ENCODE measurements at places on chromosomes 12 and 14.

GRCh38 chr12:9935026-9935425 is 2.9 kb upstream of the CLEC2A start:
- DNase-seq: no peak

GRCh38 chr12:131620520-131620919 is 90.4 kb upstream of the SFSWAP start:
- no peak for DNase-seq

- no peak for DNase-seq
These were observed 17.7 kb upstream of the TDG start for GRCh38 chr12:103947871-103948555.

GRCh38 chr12:65495233-65495632 is 216.8 kb downstream of the MSRB3 start:
- no peak for DNase-seq

- no peak for DNase-seq
These were observed 23.3 kb downstream of the RAB35 start for GRCh38 chr12:120093336-120093591.

- DNase-seq: no peak
These were observed 1.0 kb downstream of the ELK3 start for GRCh38 chr12:96194971-96195844.

GRCh38 chr14:68173227-68173972 is 353.8 kb downstream of the RAD51B start:
- no peak for DNase-seq

GRCh38 chr14:36829547-36829946 is 167.9 kb downstream of the PAX9 start:
- DNase-seq: no peak

DNA sequence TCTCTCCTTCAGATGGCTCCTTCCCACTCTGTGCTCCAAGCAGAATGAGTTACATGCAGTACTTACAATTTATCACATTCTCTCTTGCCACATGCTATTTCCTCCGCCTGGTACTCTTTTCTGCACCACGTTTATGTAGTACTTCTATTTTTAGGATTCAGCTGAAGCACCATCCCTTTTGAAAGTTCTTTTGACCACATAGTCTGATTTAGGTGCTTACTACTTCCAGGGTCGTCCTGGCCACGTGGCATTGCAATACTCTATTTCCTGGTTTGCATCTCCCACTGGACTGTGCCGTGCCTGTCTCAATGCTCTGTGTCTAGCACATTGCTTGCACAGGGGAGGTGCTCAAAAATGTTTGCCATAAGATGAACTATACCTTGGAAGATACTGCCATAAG is 16.3 kb upstream of the TBC1D30 start:
- DNase-seq: no peak

DNA sequence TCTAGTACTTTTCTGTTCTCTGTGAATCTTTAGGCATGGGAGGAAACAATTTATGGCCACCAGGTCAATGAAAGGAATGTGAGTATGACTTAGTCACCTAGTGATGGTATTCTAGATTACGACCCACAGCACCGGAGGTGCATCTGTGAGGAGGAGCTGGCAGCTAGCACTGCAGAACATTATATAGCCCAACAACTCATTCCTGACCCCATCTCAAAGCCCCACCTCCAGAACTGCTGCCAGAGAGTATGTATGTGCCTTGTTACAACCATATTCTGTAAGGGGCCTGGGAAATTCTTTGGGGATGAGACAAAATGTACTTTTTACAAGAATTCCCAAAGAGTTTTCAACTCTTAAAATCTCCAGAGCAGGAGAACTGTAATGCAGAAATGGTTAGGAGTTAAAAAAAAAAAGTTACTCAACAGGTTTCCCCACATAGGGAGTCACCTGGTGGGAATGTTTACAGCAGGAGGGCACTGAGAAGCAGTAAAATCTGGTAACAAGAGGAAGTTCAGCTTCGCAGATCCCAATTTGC is 34.9 kb upstream of the CERS5 start:
- no peak for DNase-seq

- no peak for DNase-seq
These were observed 215.1 kb downstream of the LRRK2 start for GRCh38 chr12:40439771-40440492.

GRCh38 chr14:64763801-64764621 is 59.8 kb downstream of the PLEKHG3 start:
- no peak for DNase-seq

DNA sequence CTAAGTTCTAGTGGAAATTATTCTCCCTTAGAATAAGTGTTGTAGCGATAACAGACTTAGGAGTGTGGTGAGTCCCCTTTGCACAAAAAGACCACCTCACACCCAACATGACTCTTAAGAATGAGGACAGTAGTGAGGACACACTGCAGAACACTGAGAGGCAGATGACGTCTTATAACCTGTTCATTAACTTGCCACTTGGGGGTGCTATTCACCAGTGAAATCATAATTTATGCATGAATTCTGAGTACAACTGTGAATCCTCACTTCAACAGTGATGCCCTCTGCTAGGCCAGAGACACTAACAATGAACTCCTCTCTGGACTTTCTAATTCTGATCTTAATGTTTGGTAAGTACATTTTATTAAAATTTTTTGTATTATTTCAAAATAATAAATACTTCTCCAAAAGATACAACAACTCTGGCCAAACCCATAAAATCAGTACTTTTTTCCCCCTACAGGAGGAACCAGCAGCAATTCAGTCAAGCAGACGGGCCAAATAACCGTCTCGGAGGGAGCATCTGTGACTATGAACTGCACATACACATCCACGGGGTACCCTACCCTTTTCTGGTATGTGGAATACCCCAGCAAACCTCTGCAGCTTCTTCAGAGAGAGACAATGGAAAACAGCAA is 274.7 kb downstream of the DAD1 start:
- peak; percentile 27 for DNase-seq

DNA sequence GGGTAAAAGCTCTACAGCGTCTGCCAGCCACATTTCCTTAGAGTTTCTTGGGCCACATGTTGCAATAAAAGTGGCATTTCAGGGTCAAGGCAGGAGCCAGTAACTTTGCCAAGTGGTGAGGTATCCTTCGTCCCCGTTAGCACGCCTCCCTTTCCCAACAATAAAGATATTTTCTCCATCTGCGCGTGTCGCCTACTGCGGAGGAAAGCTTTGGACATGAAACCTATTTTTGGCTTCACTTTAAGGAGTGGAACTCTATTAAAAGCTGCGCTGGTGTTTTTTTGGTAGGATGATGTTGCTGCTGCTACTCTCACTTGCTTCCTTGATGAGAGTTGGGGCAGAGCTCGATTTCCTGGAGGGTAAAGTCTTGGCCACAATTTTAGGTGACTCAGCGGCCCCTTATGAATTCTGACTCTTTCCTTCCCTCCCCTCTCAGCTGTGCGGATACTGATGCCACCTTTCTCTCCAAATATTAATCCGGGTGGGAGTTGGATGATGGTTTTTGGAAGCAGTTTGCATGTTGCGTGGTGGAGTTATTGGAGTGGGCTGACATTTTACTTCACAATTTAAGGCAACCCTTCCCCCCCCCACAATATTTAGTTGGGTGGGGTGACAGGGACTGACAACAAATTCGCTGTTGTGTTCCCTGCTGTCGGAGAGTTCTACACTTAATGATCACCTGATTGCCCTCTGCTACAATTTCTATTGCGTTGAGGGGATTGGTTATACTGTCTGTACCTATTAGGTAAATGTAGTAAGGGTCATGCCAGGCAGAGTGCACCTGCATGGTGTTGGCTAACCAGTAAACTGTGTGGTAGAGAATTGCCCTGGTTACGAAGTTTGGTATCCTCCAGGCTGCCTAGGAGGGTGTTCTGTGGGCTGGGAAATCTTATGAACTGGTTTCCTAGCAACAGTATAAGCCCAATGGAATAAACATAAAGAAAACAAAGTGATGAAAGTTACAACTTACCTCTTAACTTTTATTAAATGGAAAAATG is 1.1 kb downstream of the CCDC91 start:
- no peak for DNase-seq

- no peak for DNase-seq
These were observed 60.8 kb upstream of the CCDC196 start for GRCh38 chr14:66425402-66425801.

- no peak for DNase-seq
These were observed 35.1 kb downstream of the SPX start for GRCh38 chr12:21561158-21561557.

DNA sequence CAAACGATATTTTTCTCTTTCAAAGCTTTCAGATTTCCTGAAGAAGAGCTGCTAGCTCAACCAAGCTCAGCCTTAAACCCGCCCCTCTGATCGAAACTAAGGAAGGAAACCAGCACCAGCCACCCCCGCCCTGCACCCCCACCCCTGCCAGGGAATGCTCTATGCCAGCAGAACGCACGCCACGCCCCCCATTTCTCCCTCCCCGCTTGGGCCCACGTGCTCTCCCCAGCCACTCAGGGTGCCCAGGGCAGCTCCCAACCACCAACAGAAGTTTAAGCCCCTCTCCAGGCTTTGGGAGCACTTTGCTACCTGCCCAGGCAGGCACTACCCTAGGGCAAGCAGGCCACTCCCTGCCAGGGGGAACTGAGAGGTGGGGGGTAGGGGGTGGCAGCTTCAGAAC is 18.8 kb upstream of the KRT78 start:
- DNase-seq: no peak

DNA sequence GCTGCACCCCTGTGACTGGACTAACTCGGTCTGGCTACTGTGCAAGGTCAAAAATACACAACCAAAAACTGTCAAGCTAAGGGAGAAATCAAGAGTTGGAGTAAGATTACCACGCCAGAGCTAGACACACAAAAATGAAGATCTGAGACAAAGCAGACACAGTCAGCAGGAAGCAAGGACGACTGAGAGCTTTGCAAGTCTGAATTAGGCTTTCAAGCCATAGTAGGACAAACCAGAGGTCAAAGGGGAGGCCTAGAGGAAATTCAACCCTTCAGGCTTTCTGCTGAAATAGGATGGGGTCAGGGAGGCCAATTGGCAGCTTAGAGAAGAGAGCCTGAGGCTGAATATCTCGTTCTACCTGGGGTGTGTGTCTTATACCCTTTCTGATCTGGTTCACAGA is 117.3 kb downstream of the LLPH start:
- no peak for DNase-seq

DNA sequence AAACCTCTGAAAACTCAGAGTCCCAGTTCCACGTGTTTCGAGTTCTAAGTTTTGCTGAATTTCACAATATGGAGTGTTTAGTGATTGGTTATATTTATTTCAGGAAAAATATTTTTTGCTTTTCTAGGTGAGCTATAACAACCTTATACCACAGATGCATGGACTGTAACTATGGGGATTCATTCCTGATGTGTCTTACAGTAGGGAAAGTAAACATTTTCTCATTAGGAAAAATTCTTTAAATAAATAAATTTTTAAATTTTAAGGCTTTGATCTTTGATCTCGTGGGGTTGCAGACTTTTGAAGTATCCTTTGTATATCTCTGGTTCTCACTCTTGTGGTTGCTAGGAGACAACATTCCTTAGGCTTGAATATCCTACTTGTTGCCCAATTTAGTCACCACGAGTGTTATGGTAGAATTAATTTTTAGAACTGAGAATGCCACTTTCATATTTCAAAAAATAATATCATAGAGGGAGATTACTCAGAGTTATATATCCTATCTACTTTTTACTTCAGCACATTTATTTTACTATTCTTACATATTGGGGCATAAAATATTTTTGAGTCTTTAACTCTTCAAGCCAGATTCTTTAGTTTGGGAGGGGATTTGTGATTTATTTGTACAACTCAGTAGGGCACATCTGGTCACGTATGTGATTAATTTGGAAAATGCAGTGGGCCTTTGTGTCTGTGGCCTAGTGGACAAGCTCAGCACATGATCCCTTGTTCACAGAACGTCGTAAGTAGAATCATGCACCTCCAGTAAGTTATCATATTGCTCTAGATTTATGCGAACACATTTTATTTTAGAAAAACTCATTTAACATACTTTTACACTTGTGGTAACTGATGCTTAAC is 224.0 kb downstream of the TTC6 start:
- DNase-seq: no peak

GRCh38 chr12:4032924-4033615 is 159.9 kb upstream of the PARP11 start:
- DNase-seq: no peak

GRCh38 chr14:73774241-73774570 is 60.0 kb upstream of the PNMA1 start:
- no peak for DNase-seq

DNA sequence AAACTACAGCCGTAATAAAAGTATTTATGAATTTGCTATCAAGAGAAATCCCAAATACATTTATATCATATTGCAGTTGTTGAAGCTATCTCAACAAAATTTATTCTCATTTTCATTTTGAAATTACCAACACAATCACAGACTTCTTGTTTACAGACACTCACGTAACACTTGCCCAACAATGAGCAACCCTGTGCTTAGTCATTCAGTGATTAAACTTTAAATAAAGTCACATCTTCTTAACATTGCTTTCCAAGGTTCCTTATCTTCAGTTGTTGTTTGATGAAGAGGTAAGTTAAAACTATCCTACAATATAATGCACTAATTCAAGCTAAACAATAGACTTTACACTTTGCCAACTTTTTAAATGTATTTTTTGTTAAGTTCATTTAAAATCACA is 601.8 kb downstream of the SLC16A7 start:
- DNase-seq: no peak

DNA sequence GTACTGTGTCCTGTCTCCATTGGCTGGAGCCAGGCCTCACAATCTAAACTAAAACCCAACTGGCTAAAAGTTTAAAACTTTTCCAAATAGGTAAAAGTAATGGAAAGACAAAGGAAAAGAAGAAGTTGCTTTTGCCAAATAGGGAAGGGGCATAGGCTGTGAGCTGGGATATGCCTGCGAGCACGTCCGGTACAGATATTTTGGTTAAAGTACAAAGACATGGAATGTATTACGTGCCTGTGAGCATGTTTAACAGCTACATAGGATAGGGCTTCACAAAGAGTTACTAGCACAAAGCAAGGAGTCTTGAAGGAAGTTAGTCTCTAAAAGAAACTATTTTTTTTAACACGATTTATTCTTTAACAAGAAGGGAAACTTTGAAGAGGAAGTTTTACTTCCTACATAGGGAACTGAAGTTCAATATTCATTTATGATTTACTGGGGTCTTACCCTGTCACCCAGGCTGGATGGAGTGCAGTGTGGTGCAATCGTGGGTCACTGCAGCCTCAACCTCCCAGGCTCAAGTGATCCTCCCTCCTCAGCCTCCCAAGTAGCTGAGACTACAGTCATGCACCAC is 41.9 kb upstream of the INF2 start:
- no peak for DNase-seq

- DNase-seq: no peak
These were observed 84.7 kb downstream of the SAMD4A start for GRCh38 chr14:54651649-54652048.

- DNase-seq: no peak
These were observed 3.4 kb downstream of the CKB start for GRCh38 chr14:103519043-103519836.

GRCh38 chr14:22313172-22313801 is 275.7 kb downstream of the DAD1 start:
- DNase-seq: no peak

GRCh38 chr12:67524861-67525616 is 123.5 kb upstream of the DYRK2 start:
- no peak for DNase-seq

- DNase-seq: no peak
These were observed 847 bp downstream of the CCDC59 start for GRCh38 chr12:82357340-82357739.
